ENCODE measurements at places on chromosomes 3 and 15.

DNA sequence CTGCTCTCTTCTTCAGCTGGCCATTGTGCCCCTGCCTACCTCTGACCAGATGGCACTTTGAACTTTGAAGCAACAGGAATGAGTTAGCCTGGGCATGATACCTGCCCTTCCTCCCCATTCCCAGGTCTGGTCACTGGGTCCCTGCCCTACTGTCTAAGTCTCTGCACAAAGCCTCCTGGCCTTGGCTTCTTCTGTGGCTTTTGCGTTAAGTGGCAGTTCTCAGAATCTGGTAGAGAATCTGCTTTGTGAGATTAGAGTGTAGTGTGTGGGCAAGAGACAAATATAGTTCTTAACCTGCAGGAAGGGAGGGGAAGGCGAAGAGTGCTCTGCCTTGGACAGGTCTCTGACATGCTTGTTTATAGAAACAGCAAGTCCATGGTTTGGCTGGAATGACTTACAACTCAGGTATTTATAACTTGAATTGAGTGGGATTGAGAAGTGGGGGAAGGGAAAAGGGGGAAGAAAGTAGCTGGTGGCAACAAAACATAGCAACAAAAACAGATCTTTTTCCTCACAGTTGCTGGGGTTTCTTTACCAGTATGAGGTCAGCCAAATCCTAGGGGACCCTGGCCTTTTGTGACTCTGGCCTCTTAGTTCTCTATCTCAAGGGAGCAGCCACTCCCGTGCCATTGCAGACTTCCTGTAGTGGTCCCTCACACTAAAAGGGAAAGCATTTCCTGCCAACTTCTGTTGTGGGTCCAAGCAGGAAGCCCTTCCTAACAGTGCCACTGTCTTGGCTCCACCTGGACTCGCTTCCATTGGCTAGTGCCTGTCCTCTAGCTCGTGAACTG is 16.7 kb downstream of the MAPKBP1 start:
- DNase-seq = no peak

DNA sequence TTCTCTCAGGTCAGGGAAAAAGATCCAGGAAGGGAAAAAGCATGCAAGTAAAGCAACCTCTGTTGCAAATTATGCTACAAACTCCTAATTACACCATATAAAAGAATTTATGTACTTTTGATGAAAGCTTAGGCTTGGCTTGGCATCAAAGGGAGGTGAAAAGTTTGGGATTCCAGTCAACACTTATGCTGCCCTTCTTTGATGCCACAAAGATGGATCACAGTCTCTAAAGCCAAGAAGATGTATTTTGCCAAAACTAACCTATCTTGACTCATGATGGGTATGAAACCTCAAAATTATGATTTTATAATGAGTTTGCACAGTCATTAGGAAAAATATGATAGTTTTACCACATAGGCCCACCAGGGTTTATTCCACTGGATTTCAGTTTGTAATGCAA is 101.0 kb upstream of the CCDC80 start:
- no peak for DNase-seq

GRCh38 chr15:57510647-57511046 is 81.1 kb upstream of the MYZAP start:
- DNase-seq = no peak

- DNase-seq = peak; percentile 25
These were observed 160.0 kb upstream of the CGNL1 start for GRCh38 chr15:57216288-57216687.

DNA sequence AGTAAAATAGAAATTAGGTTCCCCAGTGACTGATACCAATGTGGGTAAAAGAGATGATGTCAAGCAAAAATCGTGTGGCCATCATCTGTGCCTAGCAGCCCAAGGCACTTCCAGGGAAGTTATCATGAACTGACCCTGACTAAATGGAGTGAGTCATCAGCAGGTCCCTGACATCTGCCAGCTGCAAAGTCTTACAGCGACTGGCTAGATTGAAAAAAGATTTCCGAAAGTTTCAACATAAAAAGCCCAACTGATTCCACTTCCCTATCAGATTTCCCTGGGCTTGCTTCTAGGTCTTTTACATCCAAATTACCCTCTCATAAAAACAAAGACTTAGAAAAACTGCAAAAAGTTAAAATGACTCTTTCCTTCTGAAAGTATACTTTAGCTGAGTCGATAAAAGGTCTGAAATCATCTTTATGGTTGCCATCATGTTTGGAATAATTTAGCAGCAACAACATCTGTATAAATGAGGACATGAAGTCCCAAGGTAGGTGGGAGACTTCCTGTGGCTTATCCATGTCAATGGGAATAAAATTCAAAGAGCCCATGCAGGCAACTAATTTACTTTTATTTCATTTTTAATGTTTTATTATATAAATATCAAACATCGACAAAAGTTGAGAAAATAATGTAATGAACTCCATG is 342.8 kb downstream of the ERC2 start:
- DNase-seq = no peak

- DNase-seq = peak; percentile 92
These were observed at the start of gene ITPKA for GRCh38 chr15:41493205-41493901. Gene ITPKA, plus strand, starts transcription at chr15:41493874. Its CDS starts 54 bp downstream, at chr15:41493928.

DNA sequence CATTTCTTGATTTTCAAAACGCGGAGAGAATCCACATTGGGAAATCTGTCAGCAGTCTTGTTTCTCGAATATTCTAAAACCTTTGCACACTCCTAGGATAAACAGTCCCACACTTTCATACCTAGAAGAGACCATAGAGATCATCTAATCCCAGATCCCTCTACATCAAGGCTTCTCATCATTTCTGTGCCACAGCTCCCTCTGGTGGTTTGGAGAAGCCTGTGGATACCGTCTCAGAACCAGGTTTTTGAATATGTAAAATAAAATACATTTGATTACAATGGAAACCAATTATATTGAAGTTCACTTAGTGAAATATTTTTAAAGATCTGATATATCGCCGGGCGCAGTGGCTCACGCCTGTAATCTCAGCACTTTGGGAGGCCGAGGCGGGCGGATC is 211.9 kb upstream of the GOLGA6L4 start:
- DNase-seq = no peak

- DNase-seq = no peak
These were observed 194.5 kb downstream of the OPA1 start for GRCh38 chr3:193787496-193787870.

- no peak for DNase-seq
These were observed 245.7 kb upstream of the RORA start for GRCh38 chr15:61474796-61475195.

GRCh38 chr15:52673734-52674133 is 5.5 kb downstream of the ATOSA start:
- DNase-seq = no peak

GRCh38 chr3:106347350-106347749 is 478.5 kb upstream of the CBLB start:
- no peak for DNase-seq

DNA sequence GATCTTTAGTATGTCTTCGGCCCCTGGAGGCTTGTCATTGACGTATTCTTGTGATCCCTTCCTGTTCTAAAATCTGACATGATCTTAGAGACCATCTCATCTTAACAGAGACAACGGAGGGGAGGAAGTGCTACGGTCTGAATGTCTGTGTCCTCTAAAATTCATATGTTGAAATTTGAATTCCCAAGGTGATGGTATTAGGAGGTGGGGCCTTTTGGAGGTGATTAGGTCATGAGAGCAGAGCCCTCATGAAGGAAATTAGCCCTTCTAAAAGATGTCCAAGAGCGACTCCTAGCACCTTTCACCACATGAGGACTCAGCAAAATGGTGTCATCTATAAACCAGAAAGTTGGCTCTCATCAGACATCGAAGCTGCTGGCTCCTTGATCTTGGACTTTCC is 233.2 kb upstream of the CMC1 start:
- DNase-seq = no peak
